ENCODE measurements at places on chromosomes 6 and 20. TPM values are rescaled to one million over a fixed set of nuclear protein-coding genes. Genes with fewer than 3 reads are reported as not detected.

DNA sequence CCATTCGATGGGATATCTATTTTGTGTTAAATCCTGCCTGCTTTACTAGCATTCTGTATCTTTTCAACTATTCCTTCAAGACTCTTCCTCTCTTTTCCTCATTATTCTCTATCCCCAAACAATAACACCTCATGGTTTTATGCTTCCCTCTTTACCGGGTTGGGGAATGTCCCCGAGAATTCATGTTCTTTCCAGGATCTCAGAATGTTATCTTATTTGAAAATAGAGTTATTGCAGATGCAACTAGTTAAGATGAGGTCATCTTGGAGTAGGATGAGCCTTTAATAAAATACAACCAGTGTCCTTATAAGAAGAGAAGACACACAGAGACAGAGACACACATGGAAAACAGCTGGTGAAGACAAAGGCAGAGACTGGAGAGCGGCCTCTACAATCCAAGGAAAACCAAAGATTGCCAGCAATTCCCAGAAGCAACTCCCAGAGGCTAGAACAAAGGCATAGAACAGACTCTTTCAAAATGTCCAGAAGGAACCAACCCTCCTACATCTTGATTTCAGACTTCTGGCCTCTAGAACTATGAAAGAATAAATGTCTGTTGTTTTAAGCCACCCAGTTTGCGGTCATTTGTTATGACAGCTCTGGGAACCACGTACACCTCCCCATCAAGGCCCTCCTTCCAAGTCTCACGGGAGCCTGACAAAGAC, 126.8 kb upstream of the TNFAIP3 start:
- DNase-seq, result peak; percentile 52

DNA sequence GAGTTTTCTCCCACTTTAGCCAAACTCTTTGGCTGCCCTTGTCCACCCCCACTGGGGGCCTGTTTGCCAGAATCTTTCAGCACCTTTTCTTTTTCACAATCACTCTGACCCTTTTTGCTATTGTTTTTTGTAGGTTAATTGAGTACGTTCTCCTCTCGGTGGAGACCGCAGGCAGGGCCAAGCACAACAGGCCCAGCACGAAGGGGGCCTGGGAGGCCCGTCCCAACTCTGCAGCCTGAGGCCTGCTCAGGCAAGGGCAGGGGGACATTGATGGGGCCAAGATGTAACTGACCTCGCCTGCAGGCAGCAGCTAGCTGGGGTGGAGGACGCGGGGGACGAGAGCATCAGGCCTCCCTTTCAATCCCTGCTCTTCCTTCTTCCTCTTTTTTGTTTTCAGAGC, 47.7 kb downstream of the SLC2A10 start:
- no peak for DNase-seq

The LPA gene
- not detected for total RNA-seq

The ZNF341 gene
- total RNA-seq, result 1.3 TPM

DNA sequence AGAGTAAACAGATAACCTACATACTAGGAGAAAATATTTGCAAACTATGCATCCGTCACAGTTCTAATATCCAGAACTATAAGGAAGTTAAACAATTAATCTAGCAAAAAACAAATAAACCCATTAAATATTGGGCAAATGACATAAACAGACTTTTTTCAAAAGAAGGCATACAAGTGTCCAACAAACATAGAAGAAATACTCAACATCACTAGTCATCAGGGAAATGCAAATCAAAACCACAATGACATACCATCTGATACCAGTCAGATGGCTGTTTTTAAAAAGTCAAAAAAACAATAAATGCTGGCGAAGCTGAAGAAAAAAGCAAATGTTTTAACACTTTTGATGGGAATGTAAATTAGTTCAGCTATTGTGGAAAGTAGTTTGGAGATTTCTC, 1117.7 kb upstream of the MAP3K7 start:
- peak; percentile 53 for DNase-seq

DNA sequence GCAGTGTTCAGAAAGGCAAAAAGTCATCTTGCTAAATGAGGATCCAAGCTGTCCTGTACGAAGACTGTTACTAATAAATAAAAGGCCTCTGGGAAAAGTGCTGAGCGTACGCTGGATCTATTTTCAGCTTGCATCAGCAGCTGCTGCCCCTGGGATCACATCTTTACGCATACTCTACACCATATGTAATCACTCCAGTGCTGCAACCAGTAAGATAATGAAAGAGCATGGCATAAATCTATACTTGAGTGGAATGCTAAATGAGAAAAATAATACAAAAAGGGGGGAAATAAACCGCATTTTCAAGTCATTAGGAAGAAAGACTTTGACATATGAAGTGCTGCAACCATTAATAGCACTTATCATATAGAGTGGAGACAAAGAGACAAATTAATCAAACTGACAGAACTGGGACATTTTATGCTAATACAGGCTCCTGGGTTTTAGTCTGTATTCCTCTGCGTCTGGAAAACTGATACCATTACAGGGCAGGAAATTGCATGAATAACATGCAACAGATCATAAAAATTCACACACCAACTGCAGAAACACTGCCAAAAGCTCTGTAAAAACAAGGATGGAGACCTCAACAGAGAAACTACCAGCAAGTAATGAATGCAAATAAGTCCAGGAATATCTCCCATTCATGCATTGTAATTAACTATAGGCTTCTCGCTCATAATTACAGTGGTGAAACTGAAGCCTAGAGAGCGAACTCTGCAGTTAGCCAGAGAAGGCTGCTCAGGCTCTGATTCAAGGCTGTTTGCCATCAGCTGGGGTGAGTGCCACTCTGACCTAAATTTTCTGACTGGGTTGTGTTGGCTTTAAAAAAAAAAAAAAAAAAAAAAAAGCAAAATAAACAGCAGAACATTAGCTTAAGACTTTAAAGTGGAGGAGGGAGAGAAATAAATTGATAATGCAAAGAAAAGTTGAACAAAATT, 83.8 kb downstream of the GJA10 start:
- peak; percentile 76 for DNase-seq

The TBX18 gene
- total RNA-seq, result 3.0 TPM

GRCh38 chr6:36731622-36732310, 34.1 kb downstream of the RAB44 start:
- DNase-seq, result no peak

- no peak for DNase-seq
Observed at GRCh38 chr6:131854803-131855202, 47.0 kb downstream of the ENPP1 start.

DNA sequence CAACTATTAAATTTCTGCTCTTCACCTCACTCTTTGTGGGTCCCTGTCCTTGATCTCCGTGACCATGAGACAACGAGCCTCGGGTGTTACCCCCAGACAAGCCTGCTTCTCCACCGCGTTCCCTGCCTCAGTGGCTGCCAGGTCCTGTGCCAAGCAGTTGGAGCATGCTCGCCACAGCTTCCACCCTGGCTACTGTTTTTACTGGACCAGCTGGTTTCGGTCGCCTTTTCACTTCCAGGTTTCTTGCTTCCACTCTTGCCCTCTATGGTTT, 5.6 kb downstream of the TP53RK start:
- DNase-seq, result no peak

The TRIM40 gene
- not detected for total RNA-seq

- DNase-seq, result no peak
Observed at GRCh38 chr6:73484438-73484837, 22.9 kb downstream of the MTO1 start.

GRCh38 chr6:49531774-49532569, 18.5 kb upstream of the C6orf141 start:
- peak; percentile 72 for DNase-seq

The DNMT3B gene
- total RNA-seq, result 3.2 TPM

DNA sequence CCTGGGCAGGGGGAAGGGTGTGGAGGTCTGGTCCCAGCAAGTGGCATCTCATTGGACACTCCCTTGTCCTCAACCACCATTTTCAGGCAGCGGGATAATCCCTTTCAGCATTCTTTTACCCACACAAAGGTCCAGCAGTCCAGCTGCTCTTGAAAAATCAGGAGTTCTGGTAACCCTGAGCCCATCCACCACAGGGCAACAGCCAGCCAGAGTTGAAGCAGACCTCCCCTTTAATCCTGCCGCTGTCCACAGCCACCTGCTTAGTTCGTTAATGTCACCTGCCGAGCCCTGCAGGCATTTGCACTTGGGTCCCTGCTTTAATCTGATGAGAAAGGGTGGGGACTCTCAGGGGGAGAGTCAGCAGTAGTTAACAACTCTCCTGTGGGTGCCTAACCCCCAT, 11.1 kb downstream of the TMEM74B start:
- DNase-seq, result no peak

DNA sequence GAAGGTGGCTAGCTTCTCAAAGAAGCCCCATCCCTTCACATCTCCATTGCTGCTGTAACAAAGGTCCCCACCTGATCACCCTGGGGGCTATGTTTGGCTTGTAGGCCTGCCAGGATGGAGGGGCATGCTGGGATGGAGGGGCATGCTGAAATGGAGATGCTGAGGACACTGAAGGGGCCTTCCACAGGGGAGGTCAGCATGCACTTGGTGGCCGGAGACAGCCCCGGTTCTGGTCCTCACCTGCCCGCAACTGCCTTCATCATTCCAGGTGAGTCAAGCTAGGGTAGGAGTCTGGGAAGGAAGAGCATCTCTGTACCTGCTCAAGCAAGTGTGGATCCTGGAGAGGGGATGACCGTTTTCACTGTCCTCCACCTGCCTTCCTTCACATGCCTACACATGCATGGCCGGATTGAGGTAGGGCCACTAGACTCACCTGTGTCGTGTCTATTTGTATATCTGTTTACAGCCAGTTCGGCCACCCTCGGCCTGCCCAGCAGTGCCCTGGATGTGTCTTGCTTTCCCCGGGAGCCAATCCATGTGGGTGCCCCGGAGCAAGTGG, 6.0 kb downstream of the L3MBTL1 start:
- no peak for DNase-seq

The SPATS1 gene
- total RNA-seq, result not detected

GRCh38 chr6:136506124-136506799, 44.0 kb downstream of the MAP7 start:
- no peak for DNase-seq

Measured in fibroblast of villous mesenchyme (primary cell).